ENCODE measurements at places on chromosomes 16 and 17. TPM values are rescaled to one million over a fixed set of nuclear protein-coding genes. Genes with fewer than 3 reads are reported as not detected.

Gene BCKDK
- 24.4 TPM for total RNA-seq

Gene EPOP
- 0.36 TPM for total RNA-seq

Gene HOXB7
- total RNA-seq: 3.3 TPM

Gene TMEM100
- 0.36 TPM for total RNA-seq

Gene SLC26A11
- 2.2 TPM for total RNA-seq

GRCh38 chr16:83842756-83843507, 35.2 kb downstream of the HSBP1 start:
- no peak for DNase-seq

DNA sequence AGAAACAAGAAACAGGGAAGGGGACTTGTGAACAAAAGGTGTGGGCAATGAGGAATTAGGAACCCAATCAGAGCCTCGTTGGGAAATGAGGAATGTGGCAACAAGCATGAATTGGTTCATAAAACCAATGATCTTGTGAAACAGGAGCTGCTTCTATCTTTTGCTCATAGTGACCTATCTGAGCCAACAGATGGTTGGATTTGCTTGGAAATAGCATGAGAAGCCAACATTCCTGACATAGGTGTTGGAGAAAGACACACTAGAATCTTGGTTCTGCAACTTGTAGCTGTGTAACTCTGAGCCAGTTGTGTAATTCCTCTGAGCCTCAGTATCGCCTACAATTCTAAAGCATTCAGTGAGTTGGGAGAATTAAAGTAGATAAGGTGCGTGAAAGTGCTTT, 251.9 kb upstream of the AXIN2 start:
- peak; percentile 6 for DNase-seq

DNA sequence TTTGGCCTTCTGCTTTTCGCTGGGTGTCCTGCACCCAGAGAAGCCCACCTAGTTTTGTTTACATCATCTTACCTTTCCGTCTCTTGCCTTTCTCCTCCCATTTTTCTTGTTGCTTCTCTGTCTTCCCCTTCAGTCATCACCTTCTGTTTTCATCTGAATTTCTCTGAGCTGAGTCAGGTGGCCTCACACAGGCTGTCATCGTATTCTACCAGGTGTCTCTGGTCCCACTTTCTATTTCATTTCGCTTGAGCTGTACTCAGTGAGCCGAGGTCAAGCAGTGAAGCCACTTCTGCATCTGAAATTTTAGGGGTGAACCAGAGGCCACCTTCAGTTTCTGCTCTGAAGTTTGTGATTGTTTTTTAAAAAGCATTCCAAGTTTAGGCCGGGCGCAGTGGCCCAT, 9.7 kb downstream of the CRAMP1 start:
- DNase-seq: no peak

- no peak for DNase-seq
These were observed 23.8 kb downstream of the TSC2 start for GRCh38 chr16:2071454-2072202.

- no peak for DNase-seq
These were observed 18.0 kb downstream of the PIK3R6 start for GRCh38 chr17:8849311-8850041.

DNA sequence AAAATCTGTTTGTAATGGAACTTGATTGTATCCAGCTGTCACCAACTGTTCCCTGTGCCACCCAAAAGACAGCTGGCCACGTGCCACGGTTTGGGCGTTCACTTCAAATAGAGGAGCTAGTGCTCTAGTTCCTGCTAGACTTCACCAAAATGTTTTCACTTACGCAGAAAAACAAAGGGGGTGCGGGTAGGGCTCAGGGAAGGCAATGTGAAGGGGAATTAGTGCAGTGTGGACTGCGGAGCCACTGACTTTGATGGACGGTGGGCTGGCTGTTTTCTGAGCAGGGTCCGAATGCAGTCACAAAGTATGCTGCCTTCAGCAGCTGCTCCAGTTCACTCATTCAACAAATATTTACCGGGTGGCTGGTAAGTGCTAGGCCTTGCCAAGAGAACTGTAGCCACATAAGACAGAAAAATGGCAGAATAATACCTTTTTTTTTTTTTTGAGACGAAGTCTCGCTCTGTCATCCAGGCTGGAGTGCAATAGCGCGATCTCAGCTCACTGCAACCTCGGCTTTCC, 7.6 kb upstream of the CYTH1 start:
- peak; percentile 89 for DNase-seq

DNA sequence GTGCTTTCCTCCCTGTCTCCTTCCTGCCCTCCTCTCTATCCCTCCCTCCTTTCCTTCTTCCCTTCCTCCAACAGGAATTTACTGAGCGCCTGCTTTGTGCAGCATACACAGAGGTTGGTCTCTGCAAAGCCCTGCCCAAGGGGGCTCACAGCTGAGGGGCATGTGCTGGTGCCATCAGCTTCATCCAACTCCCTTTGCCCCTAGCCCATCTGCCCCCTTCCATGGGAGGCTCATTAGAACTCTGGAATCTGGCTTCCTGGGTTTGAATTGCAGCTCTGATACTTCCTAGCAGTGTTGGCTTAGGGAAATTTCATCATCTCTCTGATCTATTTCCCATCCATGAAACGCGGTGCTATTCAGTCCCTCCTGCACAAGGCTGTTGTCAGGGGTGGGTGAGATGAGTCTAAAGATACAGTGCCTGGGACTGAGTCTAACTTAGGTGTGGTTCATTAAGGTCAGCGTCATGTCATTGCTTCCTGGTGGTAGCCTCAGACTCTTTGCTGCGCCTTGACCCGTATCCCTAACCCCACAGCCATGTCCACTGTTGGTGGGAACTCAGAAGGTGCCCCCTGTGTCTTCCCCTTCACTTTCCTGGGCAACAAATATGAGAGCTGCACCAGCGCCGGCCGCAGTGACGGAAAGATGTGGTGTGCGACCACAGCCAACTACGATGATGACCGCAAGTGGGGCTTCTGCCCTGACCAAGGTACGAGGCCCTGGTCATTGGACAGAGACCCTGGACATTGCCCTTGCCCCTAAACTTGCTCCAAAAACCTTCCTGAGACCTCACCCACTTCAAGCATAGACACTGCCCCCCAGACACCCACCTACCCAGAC, 10.3 kb downstream of the MMP2 start:
- no peak for DNase-seq

- DNase-seq: no peak
These were observed 70.6 kb downstream of the CYB5B start for GRCh38 chr16:69494991-69495392.

DNA sequence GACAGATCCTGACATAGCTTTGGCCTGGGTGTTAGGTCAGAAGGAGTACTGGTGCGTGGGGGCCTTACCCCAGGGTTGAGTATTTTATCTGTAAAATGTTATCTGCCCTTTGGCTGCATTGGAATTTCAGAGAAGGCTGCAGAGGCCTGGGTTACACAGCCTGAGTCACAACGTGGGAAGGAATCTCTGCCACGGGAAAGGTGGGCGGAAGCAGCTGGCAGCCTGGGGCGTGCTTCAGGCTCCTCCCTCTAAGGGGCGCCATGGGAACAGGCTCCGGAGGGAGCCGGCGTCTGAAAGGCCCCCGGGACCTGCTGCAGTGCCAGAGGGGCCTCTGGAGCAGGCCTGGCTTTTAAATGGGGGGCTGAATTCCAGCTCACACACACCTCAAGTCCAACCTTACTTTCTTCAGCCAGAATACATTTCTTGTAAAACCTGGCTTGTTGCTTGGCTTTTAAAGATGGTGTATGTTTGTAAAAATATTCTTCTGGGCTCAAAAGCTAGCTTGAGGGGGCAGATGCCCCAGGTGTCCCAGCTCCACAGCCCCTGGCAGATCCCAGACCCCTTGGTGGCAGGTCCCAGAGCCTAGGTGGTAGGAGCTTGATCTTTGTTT, 142.2 kb downstream of the RAB11FIP4 start:
- peak; percentile 88 for DNase-seq

All from IMR-90 (cell line).